ENCODE measurements at places on chromosomes 7 and 10.

GRCh38 chr10:6385665-6386064, 182.9 kb downstream of the PFKFB3 start:
- no peak for DNase-seq

GRCh38 chr10:122255509-122256301, 15.4 kb upstream of the BTBD16 start:
- DNase-seq, result no peak

DNA sequence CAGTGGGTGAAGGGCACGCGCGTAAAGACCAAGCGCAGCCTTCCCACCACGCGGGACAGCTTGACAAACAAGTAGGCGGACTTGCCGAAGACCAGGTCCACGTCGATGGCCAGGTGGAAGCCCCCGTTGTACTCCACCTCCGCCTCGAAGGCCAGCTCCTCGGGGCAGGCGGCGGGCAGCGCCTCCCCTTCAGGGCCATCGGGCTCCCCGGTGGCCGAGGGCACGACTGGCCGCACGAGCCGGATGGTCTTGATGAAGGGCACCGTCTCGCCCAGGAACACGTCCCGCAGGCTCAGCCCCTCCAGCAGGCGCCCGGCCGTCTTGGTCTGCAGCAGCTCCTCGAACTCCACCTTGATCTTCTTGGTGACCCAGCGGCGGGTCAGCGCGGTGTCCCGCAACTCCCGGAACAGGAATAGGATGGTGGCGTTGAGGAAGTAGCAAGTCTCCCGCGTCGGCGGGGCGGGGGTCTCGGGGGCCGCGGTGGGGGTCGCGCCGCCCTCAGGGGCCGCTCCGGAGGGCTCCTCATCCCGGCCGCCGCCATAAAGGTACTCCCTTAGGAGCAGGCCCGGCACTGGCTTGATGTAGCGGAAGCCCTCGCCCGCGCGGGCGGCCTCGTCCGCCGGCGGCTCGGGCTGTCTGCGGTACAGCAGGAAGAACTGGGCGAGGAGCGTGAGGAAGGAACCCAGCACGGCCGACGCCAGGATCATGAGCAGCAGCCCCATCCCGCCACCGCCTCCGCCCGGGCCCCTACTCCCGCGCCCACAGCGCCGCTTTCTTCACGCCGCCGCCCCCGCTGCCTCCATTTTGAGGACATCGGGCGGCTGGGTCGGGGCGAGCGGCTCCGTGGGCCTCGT, 507 bp downstream of the PDZD8 start:
- DNase-seq, result no peak

DNA sequence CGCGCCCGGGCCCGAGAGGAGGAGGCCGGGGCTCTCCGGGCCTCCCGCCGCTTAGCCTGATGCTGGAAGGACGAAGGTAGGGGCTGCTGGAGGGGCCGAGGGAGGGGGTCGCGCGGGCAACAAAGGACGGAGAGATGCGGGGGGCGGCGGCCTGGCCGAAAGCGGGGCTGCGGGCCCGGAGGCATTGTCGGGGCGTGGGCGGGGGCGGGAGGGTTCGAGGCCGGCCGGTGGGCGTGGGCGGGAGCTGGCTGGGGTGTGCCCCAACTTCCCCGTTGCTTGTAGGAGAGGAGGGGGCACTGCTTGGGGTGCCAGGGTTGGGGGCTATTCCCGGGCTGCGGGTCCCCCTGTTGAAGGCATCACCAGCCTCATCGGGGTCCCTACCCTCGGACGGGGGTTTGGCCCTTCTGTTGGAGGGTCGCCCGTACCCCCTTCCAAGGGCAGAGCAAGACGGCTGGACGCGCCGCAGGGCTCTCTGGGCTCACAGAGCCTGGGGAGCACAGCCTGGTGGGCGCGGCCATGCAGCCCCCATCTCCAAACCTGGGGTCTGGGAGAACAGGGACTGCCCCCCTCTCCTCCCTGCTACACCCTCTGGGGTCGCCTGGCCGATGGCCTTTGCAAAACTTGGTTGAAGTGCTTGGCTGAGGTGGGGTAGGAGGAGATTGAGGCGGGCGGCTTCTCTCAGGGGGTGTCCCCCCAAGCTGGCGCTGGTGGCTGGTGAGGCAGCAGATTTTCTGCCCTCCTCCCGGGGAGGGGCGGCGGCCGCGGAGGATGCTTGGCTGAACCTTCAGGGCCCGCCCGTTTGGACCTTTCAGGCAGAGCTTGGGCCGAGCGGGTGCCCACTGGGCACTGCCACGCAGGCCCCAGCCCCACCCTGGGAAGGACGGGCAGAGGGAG, 699 bp downstream of the CLIP2 start:
- no peak for DNase-seq

DNA sequence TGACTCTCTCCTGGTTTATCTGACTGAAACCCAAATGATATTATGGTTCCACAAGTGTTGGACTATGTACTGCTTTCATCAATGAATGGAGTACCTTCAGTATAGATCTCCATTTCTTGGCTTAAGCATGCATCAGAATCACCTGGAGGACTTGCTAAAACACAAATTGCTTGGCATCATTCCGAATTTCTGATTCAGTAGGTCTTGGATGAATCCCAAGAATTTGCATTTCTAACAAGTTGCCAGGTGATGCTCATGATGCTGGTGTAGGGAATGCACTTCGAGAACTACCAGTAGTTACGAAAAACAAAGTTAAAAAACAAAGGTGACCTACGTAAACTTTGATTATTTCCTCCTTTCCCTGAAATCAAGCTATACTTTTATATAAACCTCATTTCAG, 119.0 kb upstream of the FEZF1 start:
- DNase-seq, result no peak

GRCh38 chr7:157401567-157402387, 65.0 kb downstream of the DNAJB6 start:
- DNase-seq, result no peak

- no peak for DNase-seq
Observed at GRCh38 chr7:70654979-70655378, 477.0 kb upstream of the GALNT17 start.

- no peak for DNase-seq
Observed at GRCh38 chr7:131400681-131401176, 73.1 kb downstream of the MKLN1 start.

DNA sequence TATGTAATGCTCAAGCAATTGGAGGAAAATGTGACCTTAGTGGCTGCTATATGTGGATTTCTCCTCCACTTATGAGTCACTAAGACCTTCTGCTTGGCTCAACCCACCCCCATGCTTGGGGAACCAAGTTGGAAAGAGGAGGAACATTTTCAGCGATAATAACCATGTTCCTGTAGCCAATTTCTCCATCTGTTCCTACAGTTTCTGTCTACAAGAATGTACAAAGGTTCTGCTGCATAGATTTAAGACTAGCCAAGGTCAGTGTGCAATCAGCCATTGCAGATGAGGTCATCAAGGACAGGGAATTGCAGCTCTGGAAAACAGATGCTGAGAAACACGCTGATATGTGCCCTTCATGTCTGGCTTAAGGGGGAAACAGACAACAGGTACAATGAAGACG, 5.6 kb upstream of the NRCAM start:
- no peak for DNase-seq

DNA sequence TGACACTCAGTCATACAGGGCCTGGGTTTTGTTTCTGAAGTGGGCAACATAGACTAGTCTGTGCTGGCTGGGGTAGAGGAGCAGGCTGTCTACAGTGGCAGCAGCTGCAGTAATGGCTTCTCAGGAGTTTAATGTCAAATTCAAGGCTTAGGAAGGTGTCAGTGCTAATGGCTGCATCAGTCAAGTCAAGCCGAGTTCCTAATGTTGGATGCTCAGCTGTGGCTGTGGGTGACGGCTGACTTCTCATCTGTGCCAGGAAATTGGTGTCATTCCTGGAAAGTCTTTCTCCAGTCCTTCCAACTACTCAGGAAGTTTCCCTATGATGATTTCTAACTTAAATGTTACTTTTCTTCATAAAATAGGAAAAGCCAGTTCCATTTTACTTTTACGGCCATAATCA, 468.1 kb upstream of the IGFBP3 start:
- DNase-seq, result no peak

- no peak for DNase-seq
Observed at GRCh38 chr7:158525648-158526484, 61.8 kb downstream of the PTPRN2 start.

DNA sequence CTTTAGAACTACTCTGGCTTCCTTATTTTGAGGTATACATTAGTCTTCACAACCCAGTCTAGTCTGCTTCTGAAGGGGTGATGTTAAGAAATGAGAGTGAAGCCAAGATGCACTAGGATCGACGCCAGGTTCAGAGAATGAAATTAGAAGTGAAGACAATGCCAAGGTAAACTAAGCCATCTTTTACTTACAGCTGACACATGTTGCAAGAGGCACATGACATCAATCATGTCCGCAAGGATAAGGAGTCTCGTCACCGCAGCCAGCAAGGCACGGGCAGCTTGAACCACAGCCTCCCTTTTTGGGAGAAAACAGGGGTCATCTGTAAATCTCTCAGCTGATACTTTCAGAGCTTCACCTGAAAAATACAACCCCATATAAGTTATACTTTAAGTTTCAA, 156.7 kb downstream of the CTNNA3 start:
- DNase-seq, result no peak

DNA sequence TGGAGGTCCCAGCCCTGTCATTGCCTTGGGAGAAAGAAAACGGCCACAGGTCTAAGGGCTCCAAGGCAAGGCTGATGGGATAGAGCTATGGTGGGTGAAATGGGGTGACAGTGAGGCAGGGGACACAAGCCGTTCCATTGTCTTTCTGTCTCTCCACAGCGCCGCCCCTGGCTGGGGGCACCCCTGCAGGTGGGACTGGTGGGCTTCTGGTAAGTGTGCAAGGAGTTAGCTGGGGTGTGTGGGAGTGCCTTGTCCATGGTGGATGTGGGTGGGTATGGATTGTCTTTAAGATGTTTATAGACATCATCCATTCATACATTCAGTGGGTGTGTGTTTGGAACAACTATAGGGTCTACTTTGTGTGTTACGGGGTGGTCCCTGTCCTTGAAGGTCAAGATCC, 7.5 kb downstream of the SFXN3 start:
- DNase-seq, result no peak

DNA sequence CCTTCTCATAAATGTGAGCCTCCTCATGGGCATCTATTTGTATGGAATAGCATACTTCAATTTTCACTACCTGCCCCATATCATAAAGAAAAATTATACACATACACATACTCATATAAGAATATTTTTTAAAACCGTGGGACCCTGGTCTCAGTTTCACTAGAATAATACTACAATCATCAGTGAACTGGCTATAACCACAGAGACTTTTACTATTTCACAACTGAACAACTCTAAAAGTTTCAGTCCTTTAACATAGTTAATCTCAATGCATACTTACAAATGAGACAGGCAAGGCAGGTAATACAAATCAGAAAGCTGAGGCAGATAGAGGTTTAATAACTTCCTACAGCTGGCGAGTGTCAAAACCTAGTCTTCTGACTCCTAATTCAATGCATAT, 83.1 kb downstream of the LRRN3 start:
- no peak for DNase-seq

DNA sequence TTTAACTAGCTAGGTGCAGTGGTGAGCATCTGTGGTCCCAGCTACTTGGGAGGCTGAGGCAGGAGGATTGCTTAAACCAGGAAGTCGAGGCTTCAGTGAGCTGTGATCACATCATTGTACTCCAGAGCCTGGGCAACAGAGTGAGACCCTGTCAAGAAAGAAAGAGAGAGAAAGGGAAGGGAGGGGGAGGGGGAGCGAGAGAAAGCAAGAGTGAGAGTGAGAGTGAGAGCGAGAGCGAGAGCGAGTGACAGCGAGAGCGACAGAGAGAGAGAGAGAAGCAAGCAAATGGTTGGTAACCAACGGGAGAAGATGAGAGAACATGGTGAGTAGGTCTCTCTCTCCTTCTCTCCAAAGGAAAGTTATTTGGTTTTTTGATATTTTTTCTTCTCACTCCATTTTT, 69.8 kb upstream of the DGKI start:
- no peak for DNase-seq

- DNase-seq, result no peak
Observed at GRCh38 chr10:131729361-131729760, 171.4 kb upstream of the PPP2R2D start.

GRCh38 chr7:47290867-47291266, 291.0 kb downstream of the TNS3 start:
- DNase-seq, result no peak

- no peak for DNase-seq
Observed at GRCh38 chr7:148026713-148027112, 563.9 kb upstream of the C7orf33 start.

- no peak for DNase-seq
Observed at GRCh38 chr10:71770789-71771188, 2.5 kb downstream of the VSIR start.

GRCh38 chr7:17902599-17902998, 37.7 kb downstream of the SNX13 start:
- DNase-seq, result no peak

DNA sequence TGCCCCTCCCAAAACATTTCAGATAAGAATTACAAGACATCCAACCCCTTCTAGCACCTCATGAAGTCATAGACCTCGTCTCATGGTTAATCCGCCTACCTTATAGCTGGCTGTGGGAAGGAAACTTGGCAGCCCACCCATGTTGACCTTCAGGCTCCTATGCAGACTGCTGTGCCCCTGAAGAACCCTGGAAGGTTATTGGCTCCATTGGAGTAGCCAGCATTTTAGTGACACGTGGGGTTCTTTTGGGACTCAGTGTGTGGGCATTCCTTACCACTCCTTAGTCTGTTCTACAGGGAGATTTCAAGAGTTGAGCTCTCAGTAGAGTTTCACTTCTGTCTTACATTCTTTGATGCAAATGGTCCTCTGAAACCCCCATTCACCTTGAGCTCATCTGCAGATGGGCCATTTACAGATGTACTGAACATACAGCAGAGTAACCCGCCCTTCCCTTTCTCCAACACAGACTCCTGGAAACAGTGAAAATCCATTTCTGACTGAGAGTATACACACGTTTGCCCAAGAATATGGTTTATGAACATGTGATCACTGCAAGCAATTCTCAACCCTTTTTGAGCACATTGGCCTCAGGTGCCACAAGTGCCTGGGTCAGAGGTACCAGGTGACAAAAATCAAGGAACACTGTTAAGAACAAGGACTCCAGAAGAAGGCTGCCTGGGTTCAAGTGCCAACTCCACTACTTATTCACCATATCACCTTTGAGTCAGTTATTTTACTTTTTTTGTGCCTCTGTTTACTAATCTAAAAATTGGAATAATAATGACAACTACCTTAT, 54.0 kb upstream of the HECW1 start:
- DNase-seq, result no peak

DNA sequence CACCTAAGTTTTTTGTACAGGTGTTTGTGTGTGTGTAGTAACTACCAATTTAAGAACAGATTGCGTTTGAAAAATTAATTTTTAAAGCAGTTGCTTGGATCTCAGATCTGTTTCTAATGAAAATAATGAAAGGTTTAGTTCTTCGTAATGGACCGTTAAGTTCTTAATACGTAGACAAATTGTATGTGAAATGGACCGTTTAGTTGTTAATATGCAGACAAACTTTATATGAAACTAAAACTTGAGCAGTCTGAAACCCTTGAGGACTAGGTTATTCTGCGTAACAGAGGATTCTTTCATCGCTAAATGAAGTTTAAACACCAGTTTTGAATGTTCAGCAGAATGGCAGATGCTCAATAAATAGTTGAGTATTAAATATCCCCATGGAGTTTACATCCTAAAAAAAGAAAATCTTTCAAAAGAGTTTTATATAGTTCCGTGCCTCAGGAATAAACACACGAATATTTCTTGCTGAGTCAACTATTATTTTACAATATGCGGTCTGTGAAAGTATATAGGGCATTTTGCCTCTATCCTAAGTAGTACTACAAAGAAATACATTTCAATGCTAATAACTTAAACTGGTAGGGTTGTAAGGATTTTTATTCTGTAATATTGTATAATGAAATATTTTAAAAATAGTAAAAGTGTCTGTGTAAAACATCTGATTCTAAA, 1.2 kb downstream of the DBF4 start:
- no peak for DNase-seq

- DNase-seq, result no peak
Observed at GRCh38 chr7:1365846-1366245, 93.4 kb downstream of the MICALL2 start.
